ENCODE measurements at places on chromosomes 2 and 18.

GRCh38 chr18:48164116-48164515 is 233.7 kb upstream of the SMAD2 start:
- no peak for DNase-seq

DNA sequence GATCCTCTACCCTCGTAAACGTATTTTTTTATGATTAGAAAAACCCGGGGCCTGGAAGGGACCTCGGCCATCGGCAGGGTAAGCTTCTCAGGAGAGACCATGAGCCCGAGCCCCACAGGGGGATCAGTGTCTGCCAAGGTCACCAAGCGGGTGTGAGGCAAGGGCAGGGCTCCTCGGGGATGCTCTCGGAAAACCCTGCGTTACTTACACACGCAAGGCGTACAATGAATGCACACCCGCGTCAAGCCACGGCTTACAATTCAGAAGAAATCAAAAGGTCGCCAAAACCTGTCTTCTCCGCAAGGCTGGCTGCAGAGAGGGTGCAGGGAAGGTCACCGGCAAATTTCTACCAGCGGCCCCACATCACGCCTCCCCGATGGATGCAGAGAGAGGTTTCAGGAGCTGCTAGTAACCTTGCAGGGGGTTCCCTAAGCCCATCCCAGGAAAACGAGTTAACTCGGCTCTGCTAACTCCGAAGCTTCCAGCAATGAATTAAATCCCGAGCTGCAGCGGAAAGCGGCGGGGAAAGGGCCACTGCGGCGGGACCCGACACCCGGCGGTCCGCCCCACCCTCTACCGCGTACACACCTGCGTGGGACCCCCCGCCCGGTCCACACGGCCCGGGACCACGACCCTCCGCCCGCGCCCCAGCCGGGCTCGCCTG is 638 bp downstream of the ST3GAL5 start:
- DNase-seq, result peak; percentile 16

DNA sequence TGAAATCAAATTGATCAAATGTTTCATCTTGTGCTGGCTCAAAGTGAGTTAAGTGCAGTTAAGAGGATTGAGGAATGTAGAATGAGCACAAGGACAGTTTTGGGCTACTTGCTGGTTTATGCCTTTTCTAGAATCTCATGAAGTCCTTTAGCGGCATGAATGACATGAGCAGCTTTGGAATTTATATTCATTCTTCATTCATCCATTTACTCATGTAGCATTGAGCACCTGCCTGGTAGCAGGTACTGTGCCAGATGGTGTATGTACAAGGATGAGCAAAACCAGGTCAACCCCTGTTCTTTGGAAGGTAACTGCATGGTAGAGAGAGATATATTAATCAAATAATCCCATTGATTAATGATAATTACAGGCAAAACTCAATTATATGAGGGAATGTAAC is 1.2 kb downstream of the ICOS start:
- no peak for DNase-seq

GRCh38 chr2:25567406-25567805 is 106.0 kb downstream of the DTNB start:
- DNase-seq, result no peak

- DNase-seq, result no peak
Observed at GRCh38 chr2:44360749-44361329, 455 bp downstream of the PREPL start.

DNA sequence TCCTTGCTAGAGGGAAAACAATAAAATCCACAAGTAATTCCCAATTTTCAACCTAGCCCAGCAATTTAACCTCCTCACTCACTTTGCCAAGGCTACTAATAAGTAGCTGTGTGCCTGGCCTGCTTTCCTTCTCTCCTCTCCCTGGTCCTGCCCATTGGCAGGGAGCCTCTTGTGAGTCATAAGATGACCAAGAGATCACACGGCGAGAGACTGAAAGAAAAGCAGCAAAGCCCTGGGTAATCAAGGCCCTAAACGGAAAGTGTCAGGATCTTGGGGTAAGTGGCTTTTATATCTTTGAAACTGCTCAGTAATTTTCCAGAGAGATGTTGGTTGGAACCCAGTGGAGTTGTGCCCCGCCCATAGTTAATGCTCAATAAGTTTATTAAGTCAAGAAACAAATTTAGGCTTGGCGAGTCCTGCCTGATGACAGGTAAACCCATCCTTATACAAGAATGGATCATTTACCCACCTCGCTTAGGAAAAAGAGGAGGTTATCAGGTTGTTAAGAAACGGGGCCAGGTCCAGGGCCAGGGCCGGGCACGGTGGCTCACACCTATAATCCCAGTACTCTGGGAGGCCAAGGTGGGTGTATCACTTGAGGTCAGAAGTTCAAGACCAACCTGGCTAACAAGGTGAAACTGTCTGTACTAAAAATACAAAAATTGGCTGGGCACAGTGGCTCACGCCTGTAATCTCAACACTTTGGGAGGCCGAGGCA is 10.0 kb upstream of the ADAM17 start:
- no peak for DNase-seq

GRCh38 chr2:19900931-19901441 is 797 bp downstream of the TTC32 start:
- DNase-seq, result no peak

DNA sequence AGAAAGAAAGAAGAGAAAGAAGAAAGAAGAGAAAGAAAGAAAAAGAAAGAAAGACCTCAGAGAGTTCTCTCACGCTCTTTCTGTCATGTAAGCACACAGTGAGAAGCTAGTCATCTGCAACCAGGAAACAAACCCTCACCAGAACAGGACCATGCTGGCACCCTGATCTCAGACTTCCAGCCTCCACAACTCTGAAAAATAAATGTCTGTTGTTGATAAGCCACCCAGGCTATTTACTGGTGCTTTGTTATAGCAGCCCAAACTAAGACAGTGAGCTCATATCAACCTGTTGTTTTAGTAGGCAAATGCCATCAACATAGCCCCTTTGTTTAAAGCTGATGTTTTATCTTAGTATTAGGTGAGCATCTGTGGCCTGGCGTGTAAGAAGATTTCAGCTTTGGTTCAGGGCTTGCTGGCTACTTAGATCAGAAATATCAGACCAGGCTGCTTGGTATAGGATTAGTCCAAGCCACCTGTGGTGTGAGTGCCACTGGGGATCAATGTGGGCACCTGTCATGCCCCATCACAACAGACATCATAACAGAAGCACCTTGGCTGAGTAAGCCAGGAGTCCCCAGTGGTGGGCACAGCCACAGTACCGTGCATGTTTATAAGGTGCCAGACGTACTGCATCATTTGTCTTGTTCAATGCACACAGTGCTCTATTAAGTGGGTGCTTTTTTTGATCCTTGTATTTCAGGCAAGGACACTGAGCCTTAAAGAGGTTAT is 94.4 kb downstream of the LBH start:
- no peak for DNase-seq

GRCh38 chr2:239942090-239942489 is 83.1 kb downstream of the NDUFA10 start:
- DNase-seq, result no peak

DNA sequence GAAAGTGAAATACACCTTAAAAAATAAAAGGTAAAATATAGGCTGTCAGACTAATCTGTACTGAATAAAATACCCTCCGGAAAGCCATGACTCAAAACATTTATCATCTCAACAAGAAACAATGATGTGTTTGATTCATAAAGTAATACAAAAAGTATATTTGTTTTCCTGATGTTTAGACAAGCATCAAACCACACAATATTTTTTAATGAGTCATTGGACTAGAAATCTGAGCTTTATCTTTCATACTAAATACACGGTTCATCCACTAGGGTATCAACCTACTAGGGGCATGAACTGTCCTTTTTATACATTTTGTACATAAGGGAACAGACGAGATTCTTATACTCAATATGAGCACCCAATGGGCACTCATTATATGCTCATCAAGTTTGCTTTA is 31.3 kb downstream of the CD226 start:
- DNase-seq, result no peak

DNA sequence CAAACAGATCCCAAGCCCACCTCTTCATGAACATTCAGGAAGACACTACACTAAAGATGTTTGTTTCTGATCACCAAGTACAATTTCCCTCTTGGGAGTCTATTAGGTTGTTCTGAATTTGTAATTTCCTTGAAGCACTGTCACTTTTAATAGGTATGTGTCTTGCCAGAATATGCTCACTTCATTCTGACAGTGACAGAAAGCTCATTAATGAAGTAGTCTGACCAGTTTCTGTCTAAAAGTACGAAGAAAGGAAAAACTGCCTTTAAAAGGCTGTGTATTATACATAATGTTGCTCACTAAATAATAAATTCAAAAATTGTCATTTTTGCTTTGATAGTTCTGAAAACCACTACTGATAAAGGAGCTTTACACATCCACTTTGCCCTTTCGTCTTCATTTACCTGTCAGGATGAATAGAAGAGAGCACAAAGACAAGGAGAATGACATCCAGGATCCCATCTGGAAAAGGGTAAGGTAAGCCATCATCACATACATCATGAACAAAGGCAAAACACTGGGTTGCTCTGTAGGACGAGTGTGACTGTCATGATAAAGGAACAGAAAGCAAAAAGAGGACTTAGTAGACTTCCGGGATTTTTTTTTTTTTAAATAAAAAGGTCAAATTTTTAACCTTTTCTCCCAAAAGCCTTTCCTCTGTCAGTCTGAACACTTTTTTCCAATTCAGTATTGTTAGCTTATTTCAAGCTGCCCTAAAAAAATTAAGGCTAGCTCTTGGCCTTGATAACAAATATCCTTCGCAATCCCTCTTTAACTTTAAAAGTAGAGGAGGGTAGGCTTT is 103.4 kb downstream of the METTL8 start:
- no peak for DNase-seq

DNA sequence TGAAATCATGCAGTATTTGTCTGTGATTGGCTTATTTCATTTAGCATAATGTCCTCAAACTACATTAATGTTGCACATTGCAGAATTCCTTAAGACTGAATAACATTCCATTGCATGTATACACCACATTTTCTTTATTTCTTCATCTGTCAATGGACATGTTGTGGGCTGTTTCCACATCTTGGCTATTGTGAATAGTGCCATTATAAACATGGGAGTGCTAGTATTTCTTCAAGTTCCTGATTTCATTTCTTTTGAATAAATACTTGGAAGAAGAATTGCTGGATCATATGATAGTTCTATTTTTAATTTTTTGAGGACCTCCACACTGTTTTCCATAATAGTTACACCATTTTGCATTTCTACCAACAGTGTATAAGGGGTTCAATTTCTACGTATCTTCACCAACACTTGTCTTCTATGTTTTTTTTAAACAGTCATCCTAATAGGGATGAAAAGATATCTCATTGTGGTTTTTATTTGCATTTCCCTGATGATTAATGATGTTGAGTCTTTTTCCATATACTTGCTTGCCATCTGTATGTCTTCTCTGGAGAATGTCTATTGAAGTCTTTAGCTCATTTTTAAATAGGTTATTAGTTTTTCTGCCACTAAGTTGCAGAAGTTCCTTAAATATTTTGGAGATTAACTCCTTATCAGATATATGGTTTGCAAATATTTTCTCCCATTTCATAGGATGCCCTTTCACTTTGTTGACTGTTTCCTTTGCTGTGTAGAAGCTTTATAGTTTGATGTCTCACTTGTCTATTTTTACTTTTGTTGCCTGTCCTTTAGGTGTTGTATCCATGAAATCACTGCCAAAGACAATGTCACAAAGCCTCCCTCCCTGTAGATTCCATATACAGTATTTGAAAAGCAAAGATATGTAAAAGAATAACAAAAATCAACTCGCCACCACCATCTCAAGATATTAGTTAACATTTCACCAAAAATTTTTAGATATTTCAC is 14.6 kb downstream of the FBXO11 start:
- DNase-seq, result no peak

GRCh38 chr2:238874330-238875050 is 26.6 kb downstream of the TWIST2 start:
- no peak for DNase-seq

- DNase-seq, result no peak
Observed at GRCh38 chr2:54716375-54716774, 7.1 kb upstream of the EML6 start.

GRCh38 chr2:178666458-178666857 is 140.8 kb downstream of the TTN start:
- DNase-seq, result no peak

GRCh38 chr18:63379639-63379962 is 12.6 kb upstream of the KDSR start:
- no peak for DNase-seq

DNA sequence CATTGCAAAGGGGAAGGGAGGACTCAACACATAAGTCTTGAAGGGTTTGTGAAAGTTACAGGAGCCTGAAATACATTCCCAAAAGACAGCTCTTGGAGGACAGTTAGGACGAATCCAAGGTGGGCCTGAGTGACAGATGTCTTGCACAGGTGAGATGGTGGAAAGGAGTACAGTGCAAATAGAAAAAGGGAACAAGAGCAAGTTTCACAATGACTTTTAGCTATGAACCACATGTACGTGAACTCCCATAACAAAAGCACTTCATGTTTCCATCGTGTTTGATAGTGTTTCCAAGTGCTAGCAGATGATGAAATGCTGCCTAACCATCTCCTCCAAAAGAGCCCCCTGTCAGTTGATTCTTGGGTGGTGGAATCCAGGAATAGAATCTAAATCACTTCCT is 1.8 kb downstream of the IL18RAP start:
- no peak for DNase-seq

- no peak for DNase-seq
Observed at GRCh38 chr2:165536851-165537499, 67.5 kb downstream of the CSRNP3 start.

DNA sequence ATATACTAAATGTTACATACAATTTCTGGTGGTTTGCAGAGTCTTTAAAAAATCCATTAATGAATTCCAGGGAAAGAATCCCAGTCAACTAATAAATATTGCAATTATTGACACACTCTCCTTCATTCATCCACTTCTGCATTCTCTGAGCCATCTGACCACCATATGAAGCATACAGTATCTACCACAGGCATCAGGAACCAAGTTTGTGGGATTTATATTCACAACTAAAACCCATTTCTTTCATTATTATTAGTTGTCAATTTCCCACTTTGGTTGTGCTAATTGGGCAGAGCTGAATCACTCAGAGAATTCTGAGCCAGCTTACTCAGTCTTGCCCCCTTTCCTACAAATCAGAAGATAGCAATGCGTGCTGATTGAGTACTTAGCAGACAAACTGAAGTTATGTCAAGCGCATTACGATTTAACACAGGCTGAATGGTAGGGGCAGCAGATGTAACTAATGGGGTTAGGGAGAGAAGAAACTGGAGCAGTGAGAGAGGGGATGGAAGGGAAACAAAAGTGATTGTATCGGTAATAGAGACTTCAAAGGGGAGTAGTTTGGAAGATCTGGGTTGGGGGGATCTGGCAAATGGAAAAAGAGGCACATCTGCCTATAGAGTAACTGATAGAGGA is 52.3 kb downstream of the ZEB2 start:
- no peak for DNase-seq

- DNase-seq, result no peak
Observed at GRCh38 chr2:6212491-6212890, 520.3 kb downstream of the SOX11 start.

DNA sequence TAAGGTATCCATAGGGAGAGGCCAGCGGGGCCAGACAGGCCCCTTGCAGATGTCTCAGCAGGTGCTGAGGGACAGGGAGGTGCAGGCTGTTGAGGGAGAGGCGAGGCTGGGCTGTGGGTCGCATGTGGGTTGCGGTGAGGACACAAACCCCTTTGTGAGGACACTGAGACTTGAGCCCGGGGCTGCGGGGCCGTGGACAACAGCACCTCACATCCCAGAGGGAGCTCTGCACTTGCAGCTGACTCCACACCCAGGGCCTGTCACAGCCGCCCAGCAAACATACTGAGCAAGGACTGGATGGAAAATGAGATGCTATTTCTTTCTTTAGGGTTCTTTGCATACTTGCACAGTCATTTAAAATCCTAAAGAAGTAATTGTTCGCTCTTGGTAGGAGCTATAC is 95.3 kb upstream of the NFATC1 start:
- no peak for DNase-seq

GRCh38 chr2:27251766-27252165 is 11.1 kb downstream of the SLC30A3 start:
- no peak for DNase-seq
